ENCODE measurements at places on chromosomes 12 and 14.

- no peak for DNase-seq
These were observed 479.2 kb upstream of the RGS6 start for GRCh38 chr14:71452987-71453386.

GRCh38 chr12:132904718-132905328, 17.4 kb upstream of the CHFR start:
- DNase-seq, result no peak

DNA sequence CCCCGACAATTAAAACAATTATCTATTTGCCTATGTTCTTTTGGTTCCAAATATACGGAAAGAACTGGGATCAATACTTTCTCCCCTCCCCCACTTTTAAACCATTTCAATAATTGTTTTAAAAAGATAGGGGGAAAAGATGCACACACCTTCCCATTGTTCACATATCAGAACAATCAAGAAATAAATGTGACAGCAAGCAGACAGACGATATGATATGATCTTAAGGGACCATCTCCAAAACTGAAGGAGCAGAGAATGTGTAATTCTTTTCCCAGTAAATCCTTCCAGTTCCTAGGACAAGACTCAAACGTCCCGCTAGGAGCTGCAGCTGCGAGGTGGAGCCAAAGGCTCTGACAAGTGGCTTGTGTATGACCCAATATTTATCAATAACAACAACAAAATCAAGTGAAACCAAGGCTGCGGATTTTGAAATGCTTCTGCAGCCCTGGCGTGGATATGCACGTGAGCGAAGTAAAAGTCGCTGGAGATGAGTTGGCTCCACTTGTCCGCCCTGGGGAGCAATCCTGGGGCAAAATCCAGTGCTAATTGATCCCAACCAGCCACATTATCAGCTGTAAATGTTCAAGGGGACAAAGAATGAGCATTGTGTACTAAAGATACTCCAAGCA, 8.2 kb upstream of the FOXG1 start:
- no peak for DNase-seq

- no peak for DNase-seq
These were observed 125.3 kb downstream of the ETV6 start for GRCh38 chr12:11774821-11775220.

GRCh38 chr14:29898470-29898869, 29.2 kb downstream of the PRKD1 start:
- DNase-seq, result no peak

DNA sequence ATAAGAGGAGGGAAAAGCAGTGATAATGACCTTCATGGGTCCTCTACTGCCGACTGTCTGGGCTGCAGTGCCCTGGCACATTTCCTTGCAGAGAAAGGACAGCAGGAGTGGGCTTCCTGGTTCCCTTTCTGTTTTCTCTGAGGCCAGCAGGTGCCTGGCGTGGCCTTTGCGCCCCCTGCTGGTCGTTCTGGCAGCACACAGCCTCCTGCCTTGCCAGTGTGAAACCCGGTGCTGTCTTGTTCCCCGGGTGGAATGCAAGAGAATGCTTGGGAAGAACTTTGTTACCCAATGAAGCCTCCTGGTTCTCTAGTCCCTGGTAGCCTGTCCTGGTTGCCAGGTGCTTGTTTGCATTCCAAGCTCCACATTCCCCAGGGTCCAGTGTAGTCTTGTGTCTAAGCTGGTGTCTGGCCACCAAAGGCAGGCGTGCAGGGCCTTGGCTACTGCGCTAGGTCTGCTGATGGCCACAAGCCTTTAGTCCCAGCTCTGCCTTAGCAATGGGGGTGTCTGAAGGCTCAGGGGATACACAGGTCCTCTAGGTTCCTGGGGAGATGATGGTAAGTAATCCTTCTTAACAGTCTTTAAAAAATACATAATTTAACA, 1392.4 kb upstream of the TMEM132C start:
- peak; percentile 31 for DNase-seq

- DNase-seq, result no peak
These were observed 290.6 kb downstream of the ZFP36L1 start for GRCh38 chr14:68502230-68502629.

DNA sequence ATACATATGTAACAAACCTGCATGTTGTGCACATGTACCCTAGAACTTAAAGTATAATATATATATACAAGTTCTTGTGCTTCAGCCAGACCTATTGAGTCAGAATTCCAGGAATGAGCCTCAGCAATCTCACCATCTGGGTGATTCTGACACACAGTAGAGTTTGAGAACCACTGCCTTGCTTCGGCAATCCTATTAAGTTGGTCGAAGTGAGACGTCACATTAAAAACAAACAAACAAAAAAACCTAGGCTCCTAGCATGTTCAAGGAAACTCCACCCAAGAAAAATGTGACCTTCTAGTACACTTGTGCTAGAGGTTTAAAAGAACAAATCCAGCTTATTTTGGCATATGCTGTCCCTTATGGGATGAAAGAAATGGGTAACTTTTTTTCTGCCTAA, 115.8 kb downstream of the SINHCAF start:
- DNase-seq, result no peak

DNA sequence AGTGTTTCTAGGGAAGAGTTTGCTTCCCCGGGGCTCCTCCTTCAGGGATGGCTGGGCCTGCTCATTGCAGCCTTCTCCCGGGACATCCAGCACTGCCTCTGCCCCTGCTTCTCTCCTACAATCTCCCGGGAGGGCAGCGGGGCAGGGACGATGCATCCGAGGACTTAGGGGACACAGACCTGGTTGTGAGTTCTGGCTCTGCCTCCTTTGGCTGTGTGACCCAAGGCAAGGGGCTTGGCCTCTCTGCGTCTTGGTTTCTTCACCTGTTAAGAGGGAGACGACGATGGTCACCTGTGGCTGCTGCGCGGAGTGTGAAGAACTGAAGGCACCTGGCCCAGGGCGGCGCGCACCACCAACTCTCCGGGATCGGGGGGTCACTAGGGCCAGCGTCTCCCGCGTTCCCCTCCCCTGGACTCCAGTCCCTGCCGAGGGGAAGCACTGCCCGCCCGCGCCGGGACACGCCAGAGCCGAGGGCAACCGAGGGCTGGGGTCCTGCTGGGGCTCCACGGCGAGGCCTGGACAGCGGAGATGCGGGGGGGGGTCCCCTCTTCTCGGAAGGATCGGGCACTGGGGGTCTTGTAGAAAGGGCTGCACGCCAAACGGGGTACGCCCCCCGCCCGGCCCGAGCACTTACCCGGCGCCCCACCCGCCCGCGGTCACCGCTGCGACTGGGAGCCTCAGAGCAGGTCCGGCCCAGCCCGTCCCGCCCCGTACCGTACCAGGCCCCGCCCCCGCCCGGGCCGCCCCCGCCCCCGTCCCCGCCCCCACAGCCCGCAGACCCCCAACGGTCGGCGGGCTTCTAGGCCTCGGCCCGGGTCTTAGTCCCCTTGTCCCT, at the start of gene HVCN1:
HVCN1 (minus strand) TSS at position 670 of the 835 bp plus-strand sequence. CDS start 5,870 bp downstream, outside the sequence.
- DNase-seq, result peak; percentile 28

- peak; percentile 32 for DNase-seq
These were observed 32.1 kb downstream of the DEPDC4 start for GRCh38 chr12:100234591-100235304.

DNA sequence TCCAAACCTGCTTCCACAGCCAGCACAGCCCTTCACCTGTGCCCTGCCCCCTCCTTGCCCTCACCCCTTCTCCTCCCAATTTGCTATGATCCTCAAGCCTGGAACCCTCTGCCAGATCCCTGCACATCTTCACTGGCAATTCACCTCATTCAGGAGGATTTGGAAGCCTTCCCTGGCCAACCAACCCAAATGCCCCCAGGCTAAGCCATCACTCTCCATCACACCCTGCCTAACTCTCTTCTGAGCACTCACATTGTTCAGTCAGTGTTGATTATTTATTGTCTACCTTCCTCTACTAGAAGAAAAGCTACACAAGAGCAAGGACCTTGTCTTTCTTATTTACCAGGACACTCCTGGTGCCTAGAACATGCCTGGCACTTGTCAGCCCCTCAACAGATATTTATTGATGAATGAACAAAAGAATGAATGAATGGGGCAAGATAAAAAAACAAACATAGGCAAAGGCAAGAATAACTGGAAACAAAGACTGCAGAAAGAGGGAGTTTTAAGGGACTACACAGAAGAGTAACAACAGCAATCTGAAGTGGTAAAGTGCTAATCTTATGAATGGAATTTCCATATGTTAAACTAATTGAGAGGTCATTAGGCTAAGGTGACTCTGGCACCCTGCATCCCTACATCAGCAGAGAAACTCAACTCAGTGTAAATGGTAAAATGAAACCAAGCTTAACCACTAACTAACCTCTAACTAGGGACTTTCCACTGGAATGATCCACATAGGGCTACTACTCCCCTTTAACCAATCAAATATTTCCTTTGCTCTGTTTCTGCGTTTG, 33.4 kb downstream of the TMTC1 start:
- DNase-seq, result no peak

GRCh38 chr12:13170892-13171490, 25.5 kb upstream of the EMP1 start:
- DNase-seq, result no peak

DNA sequence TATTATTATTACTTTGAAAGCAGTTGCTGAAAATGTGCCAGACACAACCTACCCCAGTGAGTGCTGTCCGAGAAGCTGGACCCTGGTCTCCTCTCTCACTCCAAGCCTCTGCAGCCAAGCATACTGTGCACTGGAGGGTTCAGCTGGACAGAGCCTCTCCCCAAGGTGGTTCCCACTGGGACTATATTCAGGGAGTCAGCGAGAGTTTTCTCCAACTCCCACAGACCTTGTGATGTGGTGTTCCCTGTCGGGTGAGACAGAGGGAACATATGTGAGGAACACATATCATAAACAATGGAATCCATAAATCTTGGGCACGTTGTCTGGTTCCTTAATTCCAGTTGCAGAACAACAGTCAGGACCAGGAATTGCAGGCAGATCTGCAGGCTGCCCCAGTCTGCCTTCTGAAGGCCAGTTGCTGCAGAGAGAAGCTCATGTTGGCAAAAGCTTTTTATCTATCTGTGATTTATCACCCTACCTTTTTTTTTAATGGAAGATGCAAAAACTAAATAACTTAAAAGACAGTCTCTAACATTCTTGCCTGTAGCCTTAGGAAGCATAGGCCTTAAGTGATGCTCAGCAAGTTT, 619.8 kb upstream of the TBX3 start:
- DNase-seq, result no peak

GRCh38 chr14:105325303-105325702, 10.8 kb downstream of the PACS2 start:
- DNase-seq, result no peak

DNA sequence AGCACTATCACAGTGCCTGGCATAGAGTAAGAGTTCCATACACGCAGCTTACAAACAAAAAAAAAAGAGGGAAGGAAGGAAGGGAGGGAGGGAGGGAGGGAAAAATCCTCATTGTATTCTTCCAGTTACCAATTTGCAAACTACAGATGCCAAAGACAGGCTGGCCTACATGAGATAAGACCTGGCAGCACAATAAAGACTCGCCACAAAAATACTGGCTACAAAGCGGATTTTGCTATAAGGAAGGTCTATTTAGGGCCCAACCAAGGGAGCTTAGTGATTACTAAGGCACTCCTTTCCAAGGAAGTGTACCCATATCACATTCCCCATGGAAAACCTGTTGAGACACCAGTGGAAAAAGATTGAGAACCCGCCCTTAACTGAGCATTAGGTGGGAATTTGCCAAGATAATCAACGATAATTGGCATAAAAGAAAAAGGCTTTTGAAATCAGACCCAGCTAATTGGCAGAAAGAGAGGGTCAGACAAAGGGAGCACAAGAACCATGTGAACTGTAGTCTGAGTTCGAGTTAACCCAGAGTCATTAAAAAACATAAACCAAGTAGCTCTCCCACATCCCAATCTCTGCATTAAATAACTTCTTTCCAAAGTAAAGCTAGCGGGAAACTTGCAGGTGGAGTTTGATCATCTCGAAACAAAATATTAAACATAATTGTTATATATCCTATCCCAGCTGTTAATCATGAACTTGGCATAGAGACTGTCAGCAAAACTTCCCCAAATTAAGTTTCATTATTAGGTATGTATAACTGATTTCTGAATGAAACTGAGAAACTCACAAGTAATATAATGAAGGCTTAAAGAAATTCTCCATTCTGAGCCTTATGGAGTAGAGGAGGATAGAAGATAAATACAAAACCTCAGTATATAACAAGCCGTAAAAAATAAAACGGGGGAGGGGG, 50.1 kb downstream of the PHLDA1 start:
- DNase-seq, result no peak

DNA sequence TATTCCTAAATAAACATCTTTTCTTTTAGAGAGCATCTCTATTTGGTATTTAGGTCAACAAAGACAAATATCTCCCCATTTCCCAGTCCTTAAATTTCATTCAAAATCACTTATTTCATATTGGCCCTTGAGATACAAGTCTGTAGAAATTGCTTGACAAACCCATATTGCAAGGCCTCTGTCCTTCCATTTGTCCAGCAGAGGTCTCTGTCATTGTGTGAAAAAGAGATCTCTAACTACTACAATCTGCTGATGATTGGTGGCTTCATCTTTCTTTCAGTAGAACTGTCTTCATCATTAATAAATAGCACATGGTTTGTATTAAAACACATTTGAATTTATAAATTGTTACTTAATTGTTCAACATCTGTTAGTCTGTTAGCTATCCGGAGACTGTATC, 252.6 kb downstream of the ACSS3 start:
- DNase-seq, result no peak

GRCh38 chr12:127149226-127149964, 1117.6 kb upstream of the TMEM132C start:
- DNase-seq, result no peak

DNA sequence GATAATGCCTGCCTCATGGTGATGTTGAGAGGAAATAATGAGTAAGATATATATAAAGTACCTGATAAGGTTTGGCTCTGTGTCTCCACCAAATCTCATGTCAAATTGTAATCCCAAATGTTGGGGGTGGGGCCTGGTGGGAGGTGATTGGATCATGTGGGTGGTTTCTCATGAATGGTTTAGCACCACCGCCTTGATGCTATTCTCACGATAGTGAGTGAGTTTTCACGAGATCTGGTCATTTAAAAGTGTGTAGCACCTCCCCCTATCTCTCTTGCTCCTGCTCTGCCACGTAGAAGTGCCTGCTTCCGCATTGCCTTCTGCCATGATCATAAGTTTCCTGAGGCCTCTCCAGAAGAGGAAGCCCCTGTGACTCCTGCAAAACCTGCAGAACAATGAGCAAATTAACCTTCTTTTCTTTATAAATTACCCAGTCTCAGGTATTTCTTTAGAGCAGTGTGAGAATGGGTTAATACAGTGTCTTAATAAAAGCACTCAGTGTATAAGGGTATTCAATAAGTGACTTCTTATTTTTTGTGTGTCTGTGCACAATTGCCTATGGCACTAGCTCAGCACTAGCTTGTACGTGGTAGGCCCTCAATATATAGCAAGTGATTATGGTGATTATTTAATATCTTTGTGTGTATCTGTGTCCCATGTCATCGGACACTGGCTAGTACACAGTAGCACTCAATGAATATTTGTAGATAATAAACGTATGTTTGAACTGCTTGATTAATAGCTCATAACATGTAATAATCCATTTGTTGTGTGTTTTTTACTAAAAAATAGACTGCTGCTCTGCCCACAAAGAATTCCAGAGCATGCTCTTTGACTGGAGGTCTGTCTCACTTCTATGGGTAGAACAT, 138.1 kb upstream of the LMNTD1 start:
- DNase-seq, result no peak

DNA sequence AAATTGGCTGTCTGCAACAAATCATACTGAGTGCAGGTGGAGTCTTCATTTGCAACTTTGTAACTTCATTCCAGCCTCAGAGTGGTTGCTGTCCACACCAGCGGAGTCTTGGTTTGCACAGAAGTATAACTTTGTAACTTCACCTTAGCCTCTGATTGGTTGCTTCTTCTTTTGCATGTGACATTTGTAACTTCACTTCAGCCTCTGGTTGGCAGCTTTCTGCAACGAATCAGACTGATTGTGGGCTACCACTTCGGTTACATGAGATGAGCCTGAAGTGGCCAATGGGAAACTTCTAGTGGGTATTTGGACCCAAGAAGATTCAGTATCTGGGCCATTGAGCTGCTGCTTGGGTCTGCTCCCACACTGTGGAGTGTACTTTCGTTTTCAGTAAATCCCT, 17.8 kb downstream of the RASSF8 start:
- no peak for DNase-seq

Data from NCI-H146 (cell line).